ENCODE measurements at places on chromosomes 1 and 21.

GRCh38 chr1:207935166-207935583 lies 24.2 kb upstream of the CD34 start:
- DNase-seq: no peak

DNA sequence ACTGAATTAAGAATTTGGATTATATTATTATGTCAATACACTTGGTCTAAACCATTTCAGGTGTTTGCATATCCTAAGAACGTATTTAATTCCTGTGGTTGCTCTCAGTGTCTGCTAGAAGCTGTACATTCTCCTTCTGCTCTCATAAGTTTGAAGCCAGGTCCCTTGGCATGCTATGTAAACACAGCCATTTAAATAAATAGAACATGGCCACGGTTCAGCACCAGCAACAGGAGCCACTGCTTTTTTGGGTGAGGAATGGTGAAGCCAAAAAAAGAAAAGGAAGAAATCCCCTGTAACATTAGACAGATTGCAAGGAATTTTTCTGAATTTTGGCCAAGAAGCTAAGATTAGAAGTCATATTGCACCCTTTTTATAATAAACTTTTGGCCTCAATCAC lies 19.1 kb downstream of the CCN1 start:
- DNase-seq: no peak

DNA sequence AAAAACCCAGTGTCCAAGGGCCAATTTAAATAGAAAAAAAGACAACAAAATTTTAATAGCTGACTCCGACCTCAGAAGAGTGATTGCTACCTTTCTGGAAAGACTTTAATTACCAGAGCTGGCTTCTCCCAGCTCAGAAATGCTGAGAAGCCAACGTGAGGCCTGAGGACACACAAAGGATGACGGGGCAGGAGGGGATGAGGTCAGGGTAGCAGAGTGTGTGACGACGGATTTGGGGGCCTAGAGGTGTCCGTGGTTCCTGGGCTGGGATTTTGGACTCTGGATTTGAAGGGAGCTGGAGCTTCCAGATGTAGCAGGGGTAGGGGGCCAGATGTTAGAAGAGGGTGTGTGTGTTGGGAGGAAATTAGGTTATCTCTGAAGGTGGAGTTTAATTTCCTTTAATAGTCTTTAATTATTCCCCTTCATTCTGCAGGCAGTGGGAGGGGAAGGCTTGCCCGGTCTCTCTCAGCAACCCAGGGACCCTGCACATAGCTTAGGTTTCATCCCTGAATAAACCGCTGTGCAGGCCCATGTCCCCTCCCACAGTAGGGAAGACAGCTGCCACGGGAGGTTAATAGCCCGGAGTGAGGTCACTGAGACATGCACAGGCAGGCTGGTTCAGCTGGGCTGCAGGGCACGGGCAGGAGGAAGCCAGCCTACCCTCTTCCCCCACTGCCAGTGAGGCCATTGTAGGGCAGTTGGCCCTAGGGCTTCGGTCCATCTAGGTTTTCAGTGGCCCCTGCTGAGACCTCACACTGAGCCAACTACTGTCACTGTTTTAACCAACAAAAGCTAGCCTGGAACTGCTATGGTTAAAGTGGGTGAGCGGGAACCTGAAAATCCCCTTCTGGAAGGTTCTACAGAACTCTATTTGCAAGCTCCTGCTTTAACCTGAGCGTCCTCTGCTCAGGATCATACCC lies 3.8 kb upstream of the PADI3 start:
- no peak for DNase-seq

- no peak for DNase-seq
These were observed 665 bp downstream of the DAB1 start for GRCh38 chr1:57423135-57423655.

- no peak for DNase-seq
These were observed 93.5 kb downstream of the C1orf94 start for GRCh38 chr1:34270181-34270580.

DNA sequence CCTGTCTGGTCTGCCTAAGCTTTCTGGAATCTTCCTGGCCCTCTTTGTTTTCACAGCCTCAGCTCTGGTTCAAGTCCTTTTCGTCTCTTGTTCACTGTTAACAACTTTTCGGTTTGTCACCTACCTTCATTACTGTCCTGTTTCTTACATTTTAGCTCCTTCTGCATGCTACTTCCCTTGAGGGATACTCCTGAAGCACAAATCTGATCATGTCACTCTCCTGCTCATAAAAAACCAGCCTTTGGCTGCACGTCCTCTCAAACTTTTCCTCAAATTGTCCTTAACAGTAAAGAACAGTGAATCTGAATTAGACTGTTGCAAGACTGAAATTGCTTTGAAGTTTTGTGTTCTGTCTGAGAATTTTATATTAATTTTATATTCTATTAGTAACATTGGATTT lies 3.3 kb downstream of the RAVER2 start:
- no peak for DNase-seq

GRCh38 chr1:178868706-178869105 lies 2.2 kb downstream of the ANGPTL1 start:
- no peak for DNase-seq

- no peak for DNase-seq
These were observed 4.8 kb downstream of the SNIP1 start for GRCh38 chr1:37549341-37549740.

- no peak for DNase-seq
These were observed 137.8 kb downstream of the SLC44A5 start for GRCh38 chr1:75472971-75473603.

DNA sequence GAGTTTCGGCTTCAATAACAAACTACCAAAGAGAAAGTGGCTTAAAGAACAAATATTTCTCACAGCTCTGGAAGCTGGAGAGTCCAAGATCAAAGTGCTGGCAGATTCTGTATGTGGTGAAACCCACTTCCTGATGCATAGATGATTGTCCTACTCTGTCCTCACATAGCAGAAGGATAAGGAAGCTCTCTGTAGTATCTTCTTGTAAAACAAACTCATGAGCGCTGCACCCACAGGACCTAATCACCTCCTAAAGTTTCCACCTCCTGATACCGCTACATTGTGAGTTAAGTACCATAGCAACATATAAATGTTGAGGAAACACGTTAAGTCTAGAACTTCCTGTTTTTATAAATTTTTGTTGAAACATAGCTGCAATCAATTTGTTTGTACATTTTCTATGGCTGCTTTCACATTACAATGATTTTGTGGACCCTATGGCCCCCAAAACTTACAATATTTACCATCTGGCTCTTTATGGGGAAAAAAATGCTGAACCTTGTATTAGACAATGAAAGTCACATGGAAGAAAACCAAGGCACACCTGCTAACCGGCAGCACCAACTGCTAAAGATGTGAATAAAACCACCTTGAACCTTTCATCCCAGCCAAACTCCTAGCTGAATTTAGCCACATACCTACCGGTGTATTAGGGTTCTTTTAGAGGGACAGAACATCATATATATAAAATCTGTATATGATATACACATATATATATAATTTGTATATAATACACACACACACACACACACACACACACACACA lies 1423.4 kb downstream of the NCAM2 start:
- DNase-seq: no peak

DNA sequence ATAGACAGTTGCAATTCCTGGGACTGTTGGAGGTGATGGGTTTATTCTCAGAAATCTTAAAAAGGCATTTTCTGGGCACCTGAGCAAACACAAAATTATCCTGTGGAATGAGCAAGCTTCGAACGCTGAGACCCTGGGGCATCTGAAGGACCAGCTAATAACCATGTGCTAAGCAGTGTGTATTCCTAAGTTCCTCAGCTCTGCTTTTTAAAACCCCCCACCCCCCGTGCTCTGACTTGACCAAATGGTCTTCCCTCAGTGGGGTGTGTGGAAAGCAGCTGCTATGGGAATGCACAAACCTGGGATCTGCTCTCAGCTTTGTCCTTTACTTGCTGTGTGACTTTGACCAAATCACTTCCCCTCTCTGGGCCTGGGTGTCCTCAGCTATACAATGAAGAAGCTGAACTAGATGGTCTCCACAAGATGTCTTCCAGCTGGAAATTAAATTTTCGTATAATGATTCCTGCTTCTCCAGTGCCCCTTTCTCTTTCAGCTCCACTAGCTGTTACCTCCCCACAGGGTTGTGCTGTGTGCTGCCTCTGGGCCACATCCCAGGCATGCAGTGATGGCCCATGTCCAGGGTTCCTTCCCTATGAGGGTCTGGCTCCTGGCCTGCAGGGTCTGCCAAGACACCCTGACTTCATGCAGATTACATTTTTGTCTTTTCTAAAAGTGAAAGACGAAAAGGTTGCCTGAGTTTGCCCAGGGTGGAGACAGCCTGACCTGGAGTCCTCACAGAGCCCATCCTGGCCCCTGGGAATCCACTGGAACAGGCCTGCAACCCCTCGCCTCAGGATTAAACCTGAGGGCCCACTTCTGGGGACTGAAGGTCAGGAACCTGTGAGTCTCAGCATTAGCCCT lies 14.9 kb upstream of the CD247 start:
- no peak for DNase-seq

GRCh38 chr1:167631386-167631935 lies 1.4 kb downstream of the RCSD1 start:
- DNase-seq: no peak

GRCh38 chr21:31731857-31732596 lies at the start of gene SCAF4:
SCAF4 (minus strand) TSS chr21:31732118; CDS start chr21:31731692, 426 bp downstream.
- DNase-seq: peak; percentile 63

- no peak for DNase-seq
These were observed 785 bp downstream of the ZNF697 start for GRCh38 chr1:119647228-119647733.

GRCh38 chr1:87869567-87869966 lies 540.9 kb downstream of the LMO4 start:
- DNase-seq: no peak

DNA sequence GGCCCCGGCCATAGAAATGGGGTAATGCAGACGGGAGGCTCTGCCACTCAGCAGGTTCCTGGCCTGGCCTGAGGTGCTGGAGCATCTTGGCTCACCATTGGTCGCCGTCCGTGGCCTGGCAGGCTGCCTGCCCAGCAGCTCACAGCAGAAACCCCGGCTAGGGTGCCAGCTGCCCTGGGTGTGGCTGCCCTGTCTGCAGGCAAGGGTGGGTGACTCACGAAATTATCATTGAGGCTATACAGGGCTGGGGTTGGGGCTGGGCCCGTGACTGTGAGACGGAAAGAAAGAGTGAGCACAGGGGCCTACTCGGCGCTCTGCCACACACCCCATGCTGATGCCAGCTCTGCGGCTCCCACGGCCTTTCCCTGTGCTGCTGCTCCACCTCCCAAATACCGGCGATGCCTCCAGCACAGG lies 8.0 kb upstream of the PKP1 start:
- DNase-seq: no peak

DNA sequence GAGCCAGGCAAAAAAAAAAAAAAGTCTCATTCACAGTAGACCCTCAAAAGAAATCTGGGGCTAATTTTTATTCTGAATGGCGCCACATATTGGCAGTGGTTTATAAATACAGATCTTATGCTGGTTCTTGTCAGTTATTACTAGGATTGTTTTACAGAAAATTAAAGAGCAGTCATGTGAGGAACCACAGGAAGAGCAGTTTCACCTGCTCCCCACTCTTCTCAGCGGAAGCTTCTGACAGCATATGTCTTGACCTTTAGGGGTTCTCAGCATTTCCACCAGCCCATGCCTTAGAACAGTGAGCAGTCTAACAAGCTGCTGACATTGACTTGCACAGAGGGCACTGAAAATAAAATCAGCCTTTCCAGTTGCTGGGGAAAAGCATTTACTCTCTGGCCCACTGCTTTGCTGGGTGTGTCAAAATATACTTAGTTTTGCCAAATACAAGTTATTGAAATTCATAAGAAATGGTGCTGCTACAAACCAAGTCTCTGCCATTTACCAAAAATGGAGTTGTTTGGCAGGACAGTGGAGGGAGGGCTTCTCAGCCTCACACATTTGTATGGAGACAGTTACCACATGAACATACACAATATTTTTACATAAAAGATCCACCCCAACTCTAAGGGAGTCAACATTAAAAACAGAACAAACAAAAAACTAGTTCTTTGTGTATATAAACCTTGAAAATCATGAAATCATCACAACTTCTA lies 144.2 kb downstream of the SYT2 start:
- DNase-seq: no peak

DNA sequence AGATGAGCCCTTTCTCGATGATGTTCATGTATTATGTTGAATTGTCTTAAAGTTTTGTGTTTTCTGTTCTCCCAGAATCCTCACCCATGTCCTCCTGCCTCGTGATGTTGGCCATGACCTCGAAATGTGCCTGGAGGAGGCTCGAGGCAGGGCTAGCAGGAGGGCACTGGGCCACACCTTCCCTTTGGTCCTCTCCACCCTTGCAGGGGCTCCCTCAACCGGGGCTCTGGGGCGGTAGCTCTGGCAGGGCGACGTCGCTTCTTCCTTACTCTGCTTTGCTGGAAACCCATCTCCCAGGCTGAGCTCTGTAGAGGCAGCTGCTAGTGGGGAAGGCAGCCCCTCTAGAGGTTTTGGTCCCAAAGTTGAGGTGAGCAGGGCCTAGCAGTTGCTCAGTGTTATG lies 14.3 kb downstream of the TFF3 start:
- no peak for DNase-seq
